H1 (cell line): ENCODE measurements at places on chromosomes 16 and 17.

GRCh38 chr16:30028438-30029076 is 2.5 kb downstream of the TLCD3B start:
- DNase-seq = no peak

DNA sequence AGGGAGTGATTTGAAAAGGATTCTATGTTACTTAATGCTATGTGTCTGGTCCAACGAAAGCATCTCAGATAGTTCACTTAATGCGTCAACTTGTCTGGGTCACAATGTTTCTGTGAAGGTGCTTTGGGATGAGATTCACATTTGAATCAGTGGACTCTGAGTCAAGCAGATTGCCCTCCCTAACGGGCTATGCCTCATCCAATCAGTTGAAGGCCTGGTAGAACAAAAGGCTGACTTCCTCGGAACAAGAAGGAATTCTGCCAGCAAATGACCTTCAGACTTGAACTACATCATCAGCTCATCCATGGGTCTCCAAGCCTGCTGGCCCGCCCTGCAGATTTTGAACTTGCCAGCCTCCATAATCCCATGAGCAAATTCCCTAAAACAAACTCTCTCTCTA is 15.2 kb downstream of the EMP2 start:
- DNase-seq = no peak

DNA sequence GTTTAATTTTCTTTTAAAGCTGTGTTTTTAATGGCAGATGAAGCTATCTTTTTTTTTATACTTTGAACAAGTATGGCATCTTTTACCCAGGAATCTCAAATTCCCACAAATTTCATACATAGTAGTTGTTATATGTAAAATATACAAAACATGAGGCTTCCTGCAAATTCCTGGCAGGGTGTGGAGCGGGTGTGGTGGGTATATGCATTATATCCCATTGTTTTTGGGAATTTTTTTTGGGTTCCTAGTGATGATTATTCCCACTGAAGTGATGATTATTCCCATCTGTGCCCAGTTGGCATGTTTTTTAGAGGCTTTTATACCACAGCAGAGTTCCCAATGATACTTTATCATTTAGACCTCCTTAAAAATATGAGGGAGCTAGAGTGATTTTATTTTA is 320.4 kb downstream of the ZFHX3 start:
- no peak for DNase-seq

GRCh38 chr16:2471653-2472487 is 773 bp downstream of the NTN3 start:
- no peak for DNase-seq

- no peak for DNase-seq
Observed at GRCh38 chr16:49854796-49855203, 1.1 kb downstream of the ZNF423 start.

- no peak for DNase-seq
Observed at GRCh38 chr16:1258225-1258600, 2.3 kb downstream of the TPSD1 start.

GRCh38 chr16:1968146-1968953 is 1.7 kb downstream of the RNF151 start:
- DNase-seq = no peak

GRCh38 chr17:16293931-16294330 is 59.3 kb downstream of the CENPV start:
- DNase-seq = no peak

DNA sequence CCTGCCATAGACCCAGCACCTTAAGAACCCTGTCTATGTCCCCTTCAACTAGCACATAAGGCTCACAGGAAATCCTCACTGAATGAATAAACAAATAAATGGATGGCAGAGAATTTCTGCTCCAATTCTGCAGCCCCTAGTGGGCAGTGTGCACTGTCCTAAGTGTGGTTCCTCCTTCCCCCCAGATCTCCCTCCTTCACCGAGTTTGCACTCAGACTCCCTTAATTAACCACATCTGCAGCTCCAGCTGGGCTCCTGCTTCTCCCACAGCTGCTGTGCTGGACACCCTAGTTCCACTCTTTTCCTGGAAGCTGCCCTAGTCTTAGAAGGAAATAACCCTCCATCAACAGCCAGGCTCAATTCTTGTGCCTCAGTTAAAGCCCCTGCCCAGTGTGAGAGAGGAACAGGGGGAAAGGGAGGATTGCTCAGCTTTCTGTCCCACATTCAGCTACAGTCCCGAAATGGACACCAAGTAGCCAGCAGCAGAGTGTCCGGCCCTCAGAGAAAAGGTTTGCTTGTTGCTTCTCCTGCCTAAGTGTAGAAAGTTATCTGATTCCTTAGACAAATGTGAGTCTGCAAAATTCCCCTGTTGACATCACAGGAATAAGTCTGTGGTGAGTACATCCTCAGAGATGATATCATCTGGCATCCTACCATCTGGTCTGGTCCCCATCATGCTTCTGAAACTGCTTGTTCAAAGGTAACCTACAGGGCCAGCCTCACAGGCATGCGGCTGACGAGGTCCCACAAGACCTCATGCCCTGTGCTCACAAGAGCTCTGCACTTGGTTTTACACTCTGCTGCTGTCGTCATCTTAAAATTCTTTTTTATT is 12.3 kb downstream of the LRRC3C start:
- DNase-seq = no peak

GRCh38 chr16:870856-871561 is 70.5 kb upstream of the GNG13 start:
- no peak for DNase-seq

GRCh38 chr17:2776589-2777241 is 19.5 kb upstream of the RAP1GAP2 start:
- no peak for DNase-seq

DNA sequence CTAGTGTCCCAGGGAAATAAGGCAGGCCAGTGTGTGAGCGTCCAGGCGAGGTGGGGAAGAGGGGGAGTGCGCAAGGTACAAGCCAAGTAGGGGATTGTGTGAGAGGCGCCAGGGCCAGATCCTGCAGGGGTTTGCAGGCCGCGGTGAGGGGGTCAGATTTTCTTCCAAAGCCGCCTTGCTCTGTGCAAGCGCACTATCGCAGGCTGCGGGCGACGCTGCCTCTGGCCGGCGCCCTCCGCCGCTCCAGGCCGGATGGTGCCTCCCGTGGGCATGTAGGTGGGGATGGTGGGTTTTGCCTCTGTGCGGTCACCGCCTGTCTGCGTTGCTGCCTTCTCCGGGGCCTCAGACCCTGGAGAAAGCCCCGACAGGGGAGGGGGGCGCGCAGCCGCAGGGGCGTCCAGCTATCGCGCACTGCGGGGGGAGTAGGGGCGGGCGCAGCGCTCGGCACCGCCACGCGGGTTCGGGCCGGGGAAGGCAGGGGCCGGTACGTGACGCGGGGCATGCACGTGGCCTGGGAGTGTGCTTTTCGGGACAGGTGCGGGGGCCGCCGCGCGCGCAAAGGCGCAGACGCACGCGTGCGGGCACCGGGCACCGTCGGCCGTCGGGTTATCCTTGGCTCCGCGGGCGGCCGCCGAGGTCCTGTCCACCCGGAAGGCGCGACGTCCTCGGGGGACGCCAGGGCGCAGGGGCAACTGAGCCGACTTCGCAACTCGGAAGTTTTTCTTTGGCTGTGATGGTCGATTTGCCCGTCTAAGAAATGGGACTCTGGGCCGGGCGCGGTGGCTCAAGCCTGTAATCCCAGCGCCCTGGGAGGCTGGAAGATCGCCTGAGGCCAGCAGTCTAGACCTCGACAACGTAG is 1.1 kb upstream of the HAPSTR1 start:
- DNase-seq = peak; percentile 71

GRCh38 chr17:77793146-77793970 is 165.1 kb upstream of the TNRC6C start:
- DNase-seq = no peak

DNA sequence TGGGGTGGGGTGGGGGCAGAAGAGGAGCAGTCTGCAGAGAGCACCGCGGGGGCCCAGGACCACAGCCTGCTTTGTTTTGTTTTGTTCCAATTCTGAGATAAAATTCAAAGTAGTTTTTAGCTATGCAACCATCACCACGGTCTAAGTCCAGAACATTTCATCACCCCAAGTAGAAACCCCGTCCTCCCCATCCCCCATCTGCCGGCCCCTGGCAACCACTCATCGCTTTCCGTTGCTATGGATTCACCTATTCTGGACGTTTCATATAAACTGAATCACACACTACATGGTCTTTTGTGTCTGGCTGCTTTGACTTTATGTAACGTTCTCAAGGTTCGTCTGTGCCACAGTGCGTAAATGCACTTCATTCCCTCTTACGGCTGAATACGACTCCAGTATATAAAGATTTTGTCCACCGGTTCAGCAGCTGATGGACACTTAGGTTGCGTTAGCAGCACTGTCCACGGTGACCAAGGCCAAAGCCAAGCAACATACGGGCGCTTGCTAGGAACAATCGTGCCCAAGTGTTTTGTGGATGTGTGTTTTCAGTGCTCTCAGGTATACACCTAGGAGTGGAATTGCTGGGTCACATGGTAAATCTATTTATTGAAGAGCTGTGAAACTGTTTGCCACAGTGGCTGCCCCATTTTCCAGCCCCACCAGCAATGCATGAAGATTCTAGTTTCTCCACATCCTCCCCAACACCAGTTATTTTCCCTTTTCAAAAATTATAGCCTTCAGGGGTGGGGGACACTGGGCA is 27.7 kb upstream of the RASD1 start:
- DNase-seq = no peak

GRCh38 chr16:81638286-81638945 is 140.7 kb upstream of the PLCG2 start:
- DNase-seq = no peak

GRCh38 chr17:78179372-78179771 is 7.5 kb downstream of the TK1 start:
- DNase-seq = no peak

- DNase-seq = no peak
Observed at GRCh38 chr17:66580184-66580955, 254.5 kb upstream of the CACNG5 start.

DNA sequence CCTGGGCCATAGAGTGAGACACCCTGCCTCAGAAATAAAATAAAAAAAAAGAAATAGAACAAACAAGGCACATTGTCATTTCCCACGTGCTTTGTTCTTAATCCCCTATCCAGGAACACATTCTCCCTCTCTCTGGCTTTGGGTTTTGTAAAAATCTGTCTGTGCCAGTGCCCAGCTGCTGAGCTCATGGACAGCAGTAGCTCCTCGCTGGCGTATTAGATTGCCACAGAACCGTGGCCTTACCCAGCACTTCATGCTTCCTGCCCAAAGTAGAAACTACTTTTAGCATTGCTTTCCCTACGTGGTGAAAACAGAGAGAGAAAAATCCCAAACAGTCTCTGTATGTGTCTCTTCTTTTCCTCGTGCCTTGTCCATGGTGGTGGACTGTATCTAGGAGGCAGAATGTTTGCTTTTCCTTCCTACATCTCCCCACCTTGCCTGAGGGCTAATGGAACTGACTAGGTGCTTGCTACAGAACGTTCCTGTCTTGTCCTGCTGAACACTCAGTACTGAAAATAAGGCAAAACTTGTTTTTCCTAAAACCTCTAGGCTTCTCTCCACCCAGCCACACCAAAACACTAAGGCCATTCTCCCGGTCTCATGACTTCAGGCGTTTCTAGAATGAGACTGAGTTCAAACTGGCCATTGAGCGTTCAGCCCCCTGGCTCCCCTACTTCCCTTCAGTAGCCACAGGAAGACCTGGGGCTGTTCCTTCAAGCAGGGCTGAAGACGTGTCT is 26.1 kb downstream of the MNT start:
- no peak for DNase-seq

- DNase-seq = no peak
Observed at GRCh38 chr16:81220349-81220748, 18.1 kb upstream of the BCO1 start.

DNA sequence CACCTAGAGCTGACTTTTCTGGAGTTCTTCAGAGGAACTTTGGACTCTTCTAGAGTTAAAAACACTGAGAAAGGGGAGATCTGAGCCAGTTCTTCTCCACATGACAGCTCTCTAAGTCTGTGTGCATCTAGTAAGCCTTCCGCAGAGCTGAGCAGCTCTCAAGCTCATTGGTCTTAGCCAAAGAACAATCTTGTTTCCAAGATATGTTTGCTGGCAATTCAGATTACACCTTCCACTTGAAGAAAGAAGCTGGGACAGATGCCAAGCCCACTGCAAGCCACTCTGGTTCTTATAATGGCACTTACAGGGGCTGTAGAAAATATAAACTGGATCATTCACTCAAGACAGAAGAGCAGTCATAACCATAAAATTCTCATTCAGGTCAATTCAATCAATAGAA is 134.1 kb upstream of the TOX3 start:
- no peak for DNase-seq

GRCh38 chr17:39236981-39237441 is 11.3 kb upstream of the STAC2 start:
- no peak for DNase-seq
